ENCODE measurements at places on chromosomes 5 and 9.

DNA sequence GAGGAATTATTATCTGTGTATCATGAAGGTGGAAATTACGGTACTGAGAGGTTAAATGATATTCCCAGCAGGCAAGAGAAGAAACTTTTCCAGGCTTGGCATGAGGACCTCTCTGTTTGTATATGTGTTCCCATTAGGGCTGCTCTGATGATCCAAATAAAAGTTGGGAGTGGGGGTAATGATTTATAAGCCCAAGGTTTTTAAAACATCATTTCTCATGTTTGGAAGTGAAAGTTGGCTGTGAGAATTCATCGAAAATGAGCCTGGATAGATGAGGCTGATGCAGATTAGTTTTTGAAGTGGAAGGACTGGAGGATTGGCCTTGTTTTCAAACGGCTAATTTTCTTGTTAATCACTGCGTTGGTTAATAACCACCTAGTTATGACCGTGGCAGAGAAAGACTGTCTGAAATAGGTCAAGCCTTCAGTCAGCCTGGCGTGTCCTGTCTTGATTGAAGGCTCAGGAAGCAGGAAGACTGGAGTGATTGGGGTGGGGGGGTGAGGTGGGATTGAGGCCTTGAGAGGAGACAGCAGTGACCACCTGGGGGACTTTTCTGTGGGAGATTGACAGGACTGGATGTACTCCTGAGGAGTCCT is 391.0 kb upstream of the WWC1 start:
- DNase-seq, result no peak

DNA sequence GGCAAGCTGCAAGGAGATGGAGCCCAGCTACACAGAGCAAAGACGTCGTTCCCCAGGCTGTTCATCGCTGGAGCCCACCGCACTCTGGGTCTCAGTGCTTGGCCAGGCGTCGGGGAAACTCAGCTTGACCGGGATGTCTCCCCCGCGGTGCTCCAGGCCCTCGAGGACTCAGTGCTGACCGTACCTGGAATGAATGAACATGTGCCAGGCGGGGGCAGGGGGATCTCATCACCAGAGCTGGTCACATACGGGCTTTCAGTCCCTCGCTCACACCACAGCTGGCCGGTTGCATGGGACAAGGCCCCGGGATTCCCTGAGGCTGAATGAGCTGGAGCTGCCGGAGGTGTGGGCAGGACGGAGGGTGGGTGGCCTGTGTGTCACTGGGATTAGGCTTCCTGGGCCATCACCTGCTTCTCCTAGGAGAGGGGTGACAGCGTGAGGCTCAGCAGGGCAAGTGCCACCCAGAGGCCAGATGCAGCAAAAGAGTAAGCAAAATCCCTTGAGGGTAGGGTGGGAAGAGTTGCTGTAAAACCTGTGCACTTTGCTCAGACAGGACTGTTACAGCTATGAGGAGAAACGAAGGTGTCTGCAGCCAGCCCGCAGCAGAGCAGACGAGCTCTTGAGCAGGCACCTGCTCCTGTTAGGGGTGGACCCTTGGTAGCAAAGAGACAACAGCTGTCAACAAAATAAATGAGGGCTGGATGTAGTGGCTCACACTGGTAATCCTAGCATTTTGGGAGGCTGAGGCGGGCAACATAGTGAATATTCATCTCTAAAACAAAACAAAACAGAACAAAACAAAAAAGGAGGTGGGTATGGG is 70.7 kb upstream of the RAPGEF1 start:
- no peak for DNase-seq

GRCh38 chr9:130578865-130579737 is at the start of gene FUBP3:
Gene FUBP3 (plus strand): TSS chr9:130579577. CDS start chr9:130579681, 104 bp downstream.
- DNase-seq, result peak; percentile 65

DNA sequence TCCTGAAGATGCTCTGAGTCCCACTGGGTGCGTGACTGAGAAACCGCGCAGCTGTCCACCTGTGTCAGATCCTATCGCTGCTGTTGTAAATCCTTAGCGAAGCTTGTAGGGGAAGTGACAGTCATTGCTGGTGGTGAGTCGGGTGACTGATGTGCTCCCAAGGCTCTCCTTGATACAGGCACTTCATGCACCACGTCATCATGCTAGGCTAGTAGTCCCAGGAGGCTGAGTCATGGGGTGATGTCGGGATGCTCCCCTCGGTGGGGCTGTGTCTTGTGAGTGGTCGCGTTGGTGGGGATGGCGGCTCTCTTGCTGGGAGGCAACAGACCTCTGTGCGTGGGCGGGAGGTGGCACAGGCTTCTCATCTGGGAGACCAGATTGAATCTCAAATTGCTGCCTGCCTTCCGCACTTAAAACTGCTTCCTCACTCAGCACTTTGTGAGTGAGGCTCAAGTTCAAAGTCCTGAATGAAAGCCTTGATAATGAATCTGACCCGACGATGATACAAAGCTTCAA is 84.7 kb downstream of the CSNK1A1 start:
- DNase-seq, result no peak

DNA sequence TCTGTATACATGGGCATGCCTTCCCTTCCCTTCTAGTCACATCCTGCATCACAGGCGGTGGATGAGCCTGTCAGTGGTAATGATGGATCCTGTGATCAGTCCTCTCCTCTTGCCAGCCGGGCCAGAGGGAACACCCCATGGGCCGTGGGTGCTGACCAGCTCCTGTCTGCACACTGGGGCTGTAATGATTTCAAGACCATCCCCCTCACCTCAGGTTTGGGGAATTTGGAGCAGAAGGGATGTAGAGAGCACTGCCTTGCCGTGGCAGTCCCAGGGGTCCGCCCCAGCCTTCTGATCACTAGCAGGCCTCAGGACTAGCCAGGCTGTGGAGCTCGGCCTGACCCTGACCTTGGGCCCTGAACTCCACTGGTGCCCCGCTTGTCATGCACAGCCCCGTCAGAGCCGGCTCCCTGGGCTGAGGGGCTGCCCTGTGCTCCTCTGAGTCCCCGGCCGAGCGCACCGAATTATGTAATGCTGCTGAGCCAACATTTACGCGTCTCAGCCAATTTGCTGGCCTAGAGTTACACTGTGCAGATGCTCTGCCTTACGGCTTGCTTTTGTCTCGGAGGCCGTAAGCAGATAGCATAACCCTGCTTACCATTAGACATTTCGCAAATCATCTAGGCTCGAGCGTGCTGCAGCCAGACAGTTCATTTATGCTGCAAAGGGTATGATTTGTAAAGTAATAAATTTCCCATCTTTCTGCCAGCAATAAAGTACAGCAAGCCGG is 155.3 kb downstream of the MACROH2A1 start:
- no peak for DNase-seq

- DNase-seq, result no peak
These were observed 214.7 kb downstream of the EBF1 start for GRCh38 chr5:158884827-158885518.

DNA sequence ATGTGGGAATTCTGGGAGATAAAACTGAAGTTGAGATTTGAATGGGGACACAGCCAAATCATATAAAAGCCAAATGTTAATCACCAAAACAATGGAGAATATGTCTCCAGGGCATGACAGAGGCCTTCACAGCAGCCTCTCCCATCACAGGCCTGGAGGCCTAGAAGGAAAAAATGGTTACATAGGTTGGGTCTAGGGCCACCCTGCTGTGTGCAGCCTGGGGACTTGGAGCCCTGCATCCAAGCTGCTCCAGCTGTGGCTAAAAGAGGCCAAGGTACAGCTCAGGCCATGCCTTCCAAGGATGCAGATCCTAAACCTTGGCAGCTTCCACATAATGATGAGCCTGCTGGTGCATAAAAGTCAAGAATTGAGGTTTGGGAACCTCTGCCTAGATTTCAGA is 85.1 kb downstream of the JAKMIP2 start:
- DNase-seq, result no peak

- no peak for DNase-seq
These were observed 34.7 kb upstream of the MIER3 start for GRCh38 chr5:56986626-56986947.

DNA sequence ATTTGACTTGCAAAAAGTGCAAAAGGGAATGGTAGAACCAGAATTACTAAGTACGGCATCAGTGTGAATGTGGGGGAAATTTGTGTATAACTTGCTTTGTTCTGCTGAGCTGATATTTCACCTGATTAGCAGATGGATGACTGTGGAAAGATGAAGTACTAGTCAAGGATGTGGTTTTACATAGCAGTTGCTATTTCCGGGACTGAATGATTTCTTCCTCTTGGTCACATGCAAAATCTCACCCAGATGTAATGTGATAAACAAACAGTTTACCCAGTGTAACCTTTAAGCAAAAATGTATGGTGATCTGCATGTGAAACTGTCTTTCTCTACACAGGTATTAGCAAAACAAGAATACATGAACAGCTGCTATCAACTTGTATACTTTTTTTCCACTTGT is 46.1 kb downstream of the DCP2 start:
- DNase-seq, result peak; percentile 17

DNA sequence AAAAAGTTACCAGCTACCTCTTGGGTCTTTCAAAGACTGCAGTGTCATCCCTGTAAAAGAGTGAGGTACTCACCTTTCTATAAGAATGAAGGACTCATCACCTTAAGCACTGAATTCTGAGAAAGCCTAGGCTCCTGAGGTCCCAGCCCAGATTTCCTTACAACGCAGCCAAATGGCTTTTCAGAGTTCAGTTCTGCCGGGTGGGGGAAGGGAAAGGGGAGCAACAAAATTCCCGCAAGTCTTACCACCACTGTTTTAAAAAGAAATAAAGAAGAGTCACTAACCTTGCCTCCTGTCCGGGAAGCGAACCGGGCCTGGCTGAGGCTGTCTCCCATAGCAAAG is 373 bp downstream of the ADAMTS12 start:
- DNase-seq, result no peak

DNA sequence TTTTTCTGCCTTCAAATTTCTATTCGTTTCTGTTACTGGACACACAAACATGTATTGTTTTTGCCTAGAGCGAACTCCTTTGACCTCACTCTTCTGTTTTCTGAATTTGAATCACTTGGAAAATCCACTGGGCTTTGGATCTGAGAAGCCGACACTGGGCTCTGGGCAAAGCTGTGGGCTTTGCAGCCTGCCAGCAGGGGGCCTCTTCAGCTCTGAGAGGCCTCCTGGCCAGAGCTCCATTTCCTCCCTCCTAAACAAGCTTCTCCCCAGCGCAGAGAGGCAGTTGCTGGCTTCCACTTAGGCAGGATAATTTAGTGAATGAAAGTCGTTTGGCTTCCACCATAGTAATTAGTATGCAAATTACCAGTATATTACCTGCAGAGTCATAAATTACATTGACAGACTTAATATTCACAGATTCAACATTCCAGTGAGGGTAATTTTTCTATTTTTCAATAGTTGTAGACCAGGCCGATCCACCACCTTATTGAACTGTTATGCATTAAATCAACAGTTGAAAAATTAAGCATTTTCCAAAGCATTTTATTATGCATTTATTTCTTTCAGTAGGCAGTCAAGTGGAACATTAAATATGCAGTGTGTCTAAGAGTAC is 104.0 kb upstream of the ZNF366 start:
- DNase-seq, result peak; percentile 42

DNA sequence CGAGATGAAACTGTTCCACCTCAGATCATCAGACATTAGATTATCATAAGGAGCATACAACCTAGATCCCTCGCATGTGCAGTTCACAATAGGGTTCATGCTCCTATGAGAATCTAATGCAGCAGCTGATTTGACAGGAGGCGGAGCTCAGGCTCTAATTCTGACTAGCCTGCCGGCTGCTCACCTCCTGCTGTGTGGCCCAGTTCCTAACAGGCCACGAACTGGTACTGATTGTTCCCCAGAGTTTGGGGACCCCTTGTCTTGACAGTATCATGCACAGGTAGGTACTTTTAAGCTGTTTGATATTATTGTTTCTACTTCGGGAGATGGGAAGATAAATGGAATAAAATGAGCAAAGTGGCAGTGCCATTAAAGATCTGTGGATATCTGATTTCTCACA is 66.9 kb downstream of the ZCCHC7 start:
- DNase-seq, result no peak

- no peak for DNase-seq
These were observed 319.5 kb downstream of the PIK3R1 start for GRCh38 chr5:68534956-68535520.

DNA sequence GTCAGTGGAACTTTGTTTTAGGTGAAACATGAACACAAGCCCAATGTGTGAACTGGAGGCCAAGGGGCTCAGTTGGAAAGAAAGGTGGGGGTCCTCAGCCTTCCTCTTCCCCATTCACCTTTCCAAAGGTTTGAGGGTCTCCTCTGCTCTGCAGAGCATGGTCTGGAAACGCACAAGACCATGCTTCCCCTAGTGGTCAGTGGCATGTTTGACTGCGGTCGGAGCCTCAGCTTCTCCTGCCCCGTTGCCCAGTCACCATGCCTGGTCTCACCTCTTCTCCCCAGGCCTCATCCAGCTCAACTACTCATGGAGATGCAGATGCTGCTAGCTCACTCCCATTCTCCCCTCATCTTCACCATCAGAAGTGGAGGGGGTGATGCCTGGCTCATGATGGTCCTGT is 340.3 kb downstream of the GADD45G start:
- DNase-seq, result no peak
